Stimulated activated CD4-positive, alpha-beta T cell treated with anti-CD3 and anti-CD28 coated beads, Interleukin-2, amount 100 ng/mL, for 48 hours (primary cell): ENCODE measurements at places on chromosomes 4 and X.

DNA sequence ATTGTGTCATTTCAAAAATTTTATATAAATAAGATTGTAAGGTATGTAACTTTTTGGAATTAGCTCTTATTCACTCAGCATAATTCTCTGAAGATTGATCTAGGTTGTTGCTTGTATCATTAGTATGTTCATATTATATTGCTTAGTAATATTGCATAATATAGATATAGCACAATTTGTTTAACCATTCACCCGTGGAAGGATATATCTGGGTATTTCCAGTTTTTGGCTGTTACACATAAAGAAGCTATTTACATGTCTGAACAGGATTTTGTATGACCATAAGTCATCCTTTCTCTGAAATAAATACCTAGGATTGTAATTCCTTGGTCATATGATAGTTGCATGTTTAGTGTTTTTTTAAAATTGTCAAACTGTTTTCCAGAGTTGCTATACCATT is 82.5 kb downstream of the CPEB2 start:
- no peak for DNase-seq

DNA sequence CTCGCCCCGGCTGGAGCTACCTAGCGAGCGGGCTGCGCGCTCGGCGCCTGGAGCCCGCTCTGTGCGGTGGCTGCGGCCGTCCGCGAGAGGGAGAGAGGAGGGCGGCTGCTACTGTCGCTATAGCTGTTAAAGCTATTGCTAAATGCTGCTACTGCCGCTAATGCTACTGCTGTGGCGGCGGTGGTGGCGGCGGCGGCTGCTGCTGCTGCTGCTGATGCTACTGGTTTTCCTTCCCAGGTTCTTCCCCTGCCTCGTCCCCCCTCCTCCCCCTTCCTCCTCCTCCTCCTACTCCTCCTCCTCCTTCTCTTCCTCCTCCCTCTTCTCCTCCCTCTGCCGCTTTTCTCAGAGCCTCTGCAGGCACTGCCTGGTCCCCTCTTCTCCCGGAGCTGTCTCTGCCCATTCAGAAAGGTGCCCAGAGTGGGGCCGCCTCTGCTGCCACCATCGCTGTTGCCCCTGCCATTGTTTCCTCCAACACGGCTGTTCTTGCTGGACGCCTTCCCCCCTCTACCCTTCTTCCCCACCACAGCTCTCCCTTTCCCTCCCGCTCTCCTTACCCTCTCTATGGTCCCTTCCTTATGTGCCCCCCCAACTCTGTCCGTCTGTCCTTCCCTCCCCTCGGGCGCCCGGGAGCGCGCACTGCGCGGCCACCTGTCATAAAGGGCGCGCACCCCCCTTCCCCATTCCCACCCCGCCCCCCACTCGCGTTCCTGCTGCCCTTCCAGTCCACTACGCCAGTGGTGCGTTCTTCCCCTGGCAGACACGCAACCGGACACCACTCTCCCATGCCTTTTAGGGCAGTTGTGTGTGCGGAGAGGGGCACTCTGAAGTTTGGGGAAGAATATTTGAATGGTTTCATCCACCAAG is at the start of gene NEXMIF:
NEXMIF (minus strand) TSS at position 228 of the 864 bp plus-strand sequence.
- no peak for DNase-seq

DNA sequence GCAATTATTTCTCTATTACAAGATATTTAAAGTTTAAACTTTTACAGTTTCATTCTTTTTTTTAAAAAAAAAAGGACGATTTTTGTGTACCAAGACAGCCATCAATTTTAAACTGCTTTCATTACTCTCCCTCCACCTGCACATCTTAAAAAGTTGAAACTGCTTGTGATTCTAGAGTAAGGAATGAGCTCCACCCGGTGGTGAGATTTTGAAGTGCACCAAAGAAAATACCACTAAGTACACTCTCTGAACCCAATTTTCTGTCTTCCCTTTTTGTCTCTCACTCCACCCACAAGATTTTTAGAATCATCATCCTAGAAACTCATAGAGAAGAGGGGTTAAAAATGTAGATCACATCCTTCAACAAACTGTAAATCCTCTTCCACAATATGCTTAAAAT is 91.3 kb upstream of the WDR44 start:
- peak; percentile 49 for DNase-seq

DNA sequence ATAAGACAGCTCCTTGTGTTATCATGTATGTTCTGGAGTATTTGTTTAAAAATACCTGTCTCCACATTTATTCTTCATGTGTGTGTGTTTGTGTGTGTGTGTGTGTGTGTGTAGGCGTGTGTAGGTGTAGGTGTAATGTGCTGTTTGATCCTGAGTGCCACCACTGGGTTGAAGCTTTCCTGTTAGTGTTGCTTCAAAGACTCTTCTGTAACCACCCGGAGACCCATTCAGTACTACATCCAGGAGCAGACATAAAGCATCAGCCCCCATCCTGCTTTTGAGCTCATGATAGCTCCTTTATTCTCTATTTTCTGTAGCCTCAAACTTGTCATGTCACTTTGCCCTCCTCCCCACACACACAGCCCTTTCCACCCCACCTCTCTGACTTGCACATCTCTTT is 3.0 kb upstream of the ZDHHC9 start:
- no peak for DNase-seq

GRCh38 chrX:45134315-45134731 is 66.4 kb downstream of the DIPK2B start:
- DNase-seq: no peak

DNA sequence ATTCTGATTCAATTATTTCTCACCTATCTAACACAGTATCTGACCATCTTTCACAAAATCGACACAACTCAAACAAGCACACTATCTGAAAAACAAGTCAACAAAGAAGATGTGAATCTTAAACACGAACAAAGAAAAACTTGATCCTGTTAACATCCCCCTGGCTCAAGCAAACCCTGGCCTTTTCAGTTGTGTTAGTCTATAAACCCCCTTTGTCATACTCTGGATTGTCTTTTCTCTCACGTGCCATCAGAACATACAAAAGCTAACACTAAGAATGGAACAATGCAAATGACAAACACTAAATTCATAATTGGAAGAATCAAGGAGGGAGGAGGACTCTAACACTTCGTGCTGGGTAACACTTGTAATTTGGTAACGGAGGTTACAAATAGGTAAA is 168.7 kb downstream of the GASK1B start:
- DNase-seq: no peak

- no peak for DNase-seq
Measured at GRCh38 chrX:68749426-68749825, 79.4 kb upstream of the EFNB1 start.

- no peak for DNase-seq
Measured at GRCh38 chr4:150950657-150951288, 64.3 kb downstream of the LRBA start.

DNA sequence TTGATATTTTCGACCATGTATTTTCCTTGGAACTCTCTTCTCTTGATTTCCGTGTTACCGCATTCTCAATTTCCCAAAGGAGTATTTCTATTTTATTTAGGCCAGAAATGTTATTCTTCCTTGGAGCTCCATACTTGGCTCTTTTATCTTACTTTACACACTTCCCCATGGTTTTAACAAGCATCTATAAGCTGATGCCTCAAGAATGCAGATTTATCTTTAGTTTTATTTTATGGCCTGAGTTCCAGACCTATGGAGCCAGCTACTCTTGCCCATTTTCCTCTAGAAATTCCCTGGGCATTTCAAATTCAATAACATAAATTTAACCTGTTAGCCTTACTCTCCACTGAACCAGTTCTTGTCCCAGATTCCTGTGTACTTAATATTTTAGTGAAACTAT is 43.7 kb downstream of the SULT1E1 start:
- no peak for DNase-seq

DNA sequence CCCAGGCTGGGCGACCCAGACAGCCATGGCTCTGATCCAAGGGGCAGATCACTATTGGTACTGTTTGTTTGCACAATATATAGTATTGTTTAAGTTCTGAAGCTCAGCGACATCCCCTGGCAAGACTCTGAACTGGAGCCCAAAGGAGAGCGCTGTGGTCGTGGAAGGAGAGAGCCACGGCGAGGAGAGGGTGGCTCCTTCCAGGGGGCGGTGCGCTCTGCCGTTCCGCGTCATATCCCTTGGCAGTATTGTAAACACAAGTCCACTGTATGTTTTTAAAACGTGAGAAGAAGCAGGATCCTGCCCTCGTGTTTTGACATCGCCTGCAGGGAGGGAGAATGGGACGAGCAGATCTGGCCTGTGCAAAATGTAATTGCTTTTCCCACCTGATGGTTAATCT is 185.5 kb downstream of the RAB28 start:
- DNase-seq: no peak

- no peak for DNase-seq
Measured at GRCh38 chr4:156322592-156322991, 368.9 kb upstream of the CTSO start.

GRCh38 chrX:154136627-154137161 is 7.3 kb upstream of the OPN1LW start:
- DNase-seq: peak; percentile 70

DNA sequence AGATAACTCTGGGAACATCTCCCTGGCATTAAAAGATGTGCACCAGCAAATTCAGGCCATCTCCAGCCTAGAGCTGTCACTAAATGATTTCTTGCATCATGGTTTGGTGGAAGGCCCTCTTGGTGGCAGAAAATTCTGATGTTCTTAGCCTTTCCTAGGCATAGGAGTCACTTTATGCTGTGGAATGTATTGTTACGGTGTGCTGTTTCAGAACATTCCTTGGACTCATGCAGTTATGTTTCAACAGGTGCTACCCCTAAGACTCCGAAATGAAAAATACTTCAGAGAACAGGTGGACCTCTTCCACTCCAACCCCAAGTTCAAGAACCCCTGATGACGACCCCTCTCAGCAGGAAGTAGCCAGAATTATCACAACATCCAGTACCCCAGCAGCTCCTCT is 20.3 kb upstream of the PAPSS1 start:
- DNase-seq: no peak
